ENCODE measurements at places on chromosomes 1 and 21.

GRCh38 chr1:151472856-151473731, 13.8 kb upstream of the POGZ start:
- DNase-seq: no peak

- DNase-seq: no peak
These were observed 57.3 kb upstream of the CCDC190 start for GRCh38 chr1:162918151-162918754.

GRCh38 chr1:33626801-33627200, 154.4 kb downstream of the ZSCAN20 start:
- DNase-seq: no peak

- DNase-seq: no peak
These were observed 30.5 kb downstream of the SIPA1L2 start for GRCh38 chr1:232599178-232600041.

DNA sequence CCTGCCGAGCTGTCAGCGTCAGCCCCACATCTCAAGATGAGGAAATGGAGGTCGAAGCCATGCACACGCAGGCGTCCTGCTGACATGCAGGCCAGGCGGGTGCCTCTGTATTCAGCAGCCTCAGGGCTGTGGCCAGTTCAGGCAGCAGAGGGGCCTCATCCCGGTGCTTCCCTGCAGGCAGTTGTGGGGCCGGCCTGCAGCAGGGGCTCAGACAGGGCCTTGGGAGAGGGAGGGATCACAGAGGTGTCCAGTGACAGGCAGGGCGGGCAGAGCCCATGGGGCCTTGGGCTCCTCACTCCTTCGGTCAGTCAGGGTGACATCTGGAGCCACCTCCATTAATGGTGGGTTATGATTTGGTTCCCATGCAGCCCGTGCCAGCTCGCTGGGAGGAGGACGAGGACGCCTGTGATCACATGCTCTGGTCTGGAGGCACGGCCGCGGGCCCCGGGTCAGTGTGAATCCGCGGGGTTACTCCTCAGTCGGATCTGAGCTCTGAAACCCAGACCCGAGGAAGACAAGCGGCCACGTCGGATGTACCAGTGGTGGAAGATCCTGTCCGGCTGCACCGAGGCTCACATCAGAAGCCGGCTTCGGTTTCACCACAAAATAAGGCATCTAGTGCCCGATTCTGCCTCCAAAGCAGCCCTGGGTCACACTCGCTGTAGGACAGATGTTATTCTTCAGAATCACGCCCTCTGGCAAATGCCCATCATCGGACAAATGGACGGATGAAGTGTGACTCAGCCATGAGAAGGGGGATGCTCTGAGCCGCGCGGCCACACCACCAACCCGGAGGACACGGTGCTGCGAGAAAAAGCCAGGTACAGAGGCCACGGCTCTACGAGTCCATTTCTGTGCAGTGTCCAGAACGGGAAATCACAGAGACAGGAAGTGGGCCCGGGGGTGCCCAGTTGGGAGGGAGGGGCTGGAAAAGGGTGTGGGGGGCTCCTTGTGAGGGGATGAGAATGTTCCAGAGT, 33.4 kb downstream of the KRTAP10-1 start:
- no peak for DNase-seq

DNA sequence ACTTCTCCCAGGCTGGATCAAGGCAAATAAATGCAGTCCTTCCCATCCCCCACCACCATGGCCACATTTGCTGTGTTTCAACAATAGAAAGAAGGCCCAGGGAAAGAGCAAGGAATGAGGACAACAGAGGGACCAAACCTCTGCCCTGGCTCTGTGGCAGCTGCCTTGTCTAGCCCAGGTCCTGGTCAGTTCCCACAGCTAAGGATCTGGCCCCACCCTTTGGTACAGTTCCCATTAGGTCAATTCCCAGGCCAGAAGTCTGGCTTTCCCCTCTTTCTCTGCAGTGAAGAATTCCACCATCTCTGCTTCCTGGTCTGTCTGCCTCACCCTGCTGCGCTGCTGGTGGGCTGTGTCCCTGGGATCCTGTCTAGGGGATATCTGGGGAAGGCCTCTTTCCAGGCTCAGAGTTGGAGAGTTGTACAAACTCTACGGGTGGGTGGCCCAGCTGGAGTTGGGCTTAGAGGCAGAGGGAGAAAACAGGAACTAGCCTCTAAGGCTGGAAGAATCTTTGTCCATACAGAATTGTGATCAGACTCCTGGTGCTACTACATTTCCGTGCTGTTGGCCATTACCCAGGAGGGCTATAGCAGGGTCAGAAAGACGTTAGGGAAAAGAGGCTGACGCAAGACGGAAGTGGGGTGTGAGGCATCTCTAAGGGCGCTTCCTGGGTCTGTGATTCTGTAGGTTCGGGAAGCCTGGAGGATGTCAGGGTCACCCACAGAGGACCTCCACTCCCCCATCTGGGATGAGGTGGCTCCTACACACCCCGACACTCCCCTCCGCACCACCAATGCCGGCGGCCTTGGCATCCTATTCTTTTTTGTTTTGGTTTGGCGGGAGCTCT, 953 bp upstream of the NDUFS2 start:
- no peak for DNase-seq

DNA sequence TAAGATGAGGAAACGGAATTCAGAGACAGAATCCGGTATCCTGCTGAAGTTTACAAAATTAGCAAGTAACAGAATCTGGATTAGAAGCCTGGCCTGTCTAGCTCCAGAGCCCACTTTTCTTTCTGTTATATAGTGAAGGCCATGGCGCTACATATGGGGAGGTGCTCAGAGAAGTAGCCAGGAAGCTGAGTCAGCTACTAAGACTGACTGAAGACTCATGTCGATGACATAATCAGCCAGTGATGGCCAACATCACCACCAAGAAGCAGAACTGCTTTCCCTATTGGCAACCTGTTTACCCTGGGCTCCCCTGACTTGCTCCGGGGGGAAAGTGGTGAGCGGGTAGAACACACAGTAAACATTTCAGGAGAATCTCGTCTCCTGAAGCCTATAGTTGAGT, 18.8 kb downstream of the LRRC52 start:
- DNase-seq: no peak

DNA sequence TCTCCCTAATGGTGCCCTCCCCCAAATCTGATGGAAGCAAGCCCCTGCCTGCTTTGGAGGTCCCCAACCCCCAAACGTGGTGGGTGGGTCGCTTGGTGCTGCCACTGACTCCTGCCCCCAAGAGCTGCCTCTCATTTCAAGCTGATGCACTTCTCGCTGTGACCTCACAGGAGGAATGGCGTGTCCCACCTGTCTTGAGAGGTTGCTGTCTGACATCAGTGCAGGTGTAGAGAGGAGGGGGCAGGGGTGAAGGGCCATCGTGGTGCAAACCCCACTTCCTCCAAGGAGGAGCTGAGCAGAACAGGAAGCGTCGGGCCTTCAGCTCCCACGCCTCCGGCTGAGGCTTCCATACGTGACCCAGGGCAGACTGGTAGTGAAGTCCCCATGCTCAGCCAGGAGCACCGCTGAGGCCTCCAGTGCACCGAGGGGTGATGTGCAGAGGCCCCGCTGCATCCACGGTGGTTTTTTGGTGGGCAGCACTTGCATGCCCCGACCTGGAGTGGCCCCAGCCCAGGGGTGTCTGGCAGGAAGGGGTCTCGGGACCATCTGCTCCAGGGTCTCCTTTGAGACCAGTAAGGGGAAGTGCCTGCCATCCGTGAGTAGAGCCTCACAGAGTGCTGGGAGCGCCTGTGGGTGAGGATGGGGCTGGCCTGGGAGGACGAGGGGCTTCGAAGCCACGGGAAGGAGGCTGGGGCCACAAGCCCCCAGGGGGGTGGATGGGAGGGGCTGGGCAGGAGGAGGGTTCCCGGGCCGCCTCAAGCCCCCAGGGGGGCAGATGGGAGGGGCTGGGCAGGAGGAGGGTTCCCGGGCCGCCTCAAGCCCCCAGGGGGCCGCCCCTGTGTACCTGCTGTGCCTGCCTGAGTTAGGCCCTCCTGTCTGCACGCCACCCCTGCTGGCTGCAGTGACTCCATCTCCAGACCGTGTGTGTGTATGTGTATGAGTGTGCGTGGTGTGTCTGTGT, 39.8 kb downstream of the WDR4 start:
- no peak for DNase-seq

Measured in activated T-helper 1 cell treated with Interleukin-2 at 50 U/mL for 16 hours (primary cell).